ENCODE measurements at places on chromosomes 5 and 9.

DNA sequence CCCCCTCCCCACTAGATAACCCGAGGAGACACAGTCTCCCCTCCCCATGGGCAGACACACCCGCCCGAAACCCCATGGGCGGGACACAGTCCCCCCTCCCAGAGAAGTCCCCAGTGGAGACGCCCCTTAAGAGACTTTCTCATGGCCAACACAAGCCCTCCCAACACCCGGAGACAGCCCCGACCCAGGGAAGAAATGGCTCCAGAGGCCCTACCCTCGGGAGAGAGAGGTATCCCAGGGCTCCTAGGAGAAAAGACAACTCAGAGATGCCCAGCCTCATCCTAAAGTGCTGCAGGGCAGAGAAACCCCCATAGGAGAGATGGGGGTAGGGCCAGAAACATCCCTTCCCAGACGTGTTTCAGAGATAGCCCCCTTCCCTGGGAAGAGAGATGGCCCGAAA is 27.4 kb downstream of the PCDH1 start:
- no peak for DNase-seq

DNA sequence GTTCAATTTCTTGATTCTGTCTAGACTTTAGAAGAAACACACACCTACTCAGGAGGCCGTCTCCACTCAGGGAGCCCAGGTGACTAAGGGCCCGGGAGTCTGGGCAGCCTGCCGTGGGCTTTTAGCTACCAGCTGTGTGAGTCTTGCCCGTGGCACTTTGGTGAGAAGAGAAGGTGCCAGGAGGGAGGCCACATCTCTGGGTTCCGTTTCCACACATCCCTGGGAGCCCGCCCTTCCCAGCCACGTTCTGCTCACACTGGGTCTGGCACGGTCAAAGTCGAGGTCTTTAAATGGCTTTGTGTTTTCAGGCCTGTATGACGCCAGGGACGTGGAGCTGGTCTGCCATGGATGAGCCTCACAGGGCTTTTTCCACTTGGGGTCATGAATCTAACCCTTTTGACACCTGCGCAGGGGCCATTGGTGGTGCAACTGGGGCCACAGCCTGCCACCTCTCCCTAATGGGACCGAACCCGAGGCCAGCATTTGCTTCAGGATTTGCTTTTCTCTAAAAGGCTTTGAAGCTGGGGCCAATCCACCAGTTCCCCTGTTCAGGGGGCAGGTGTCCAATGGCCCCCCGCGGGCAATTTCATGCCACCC is 17.2 kb upstream of the FCN2 start:
- no peak for DNase-seq

DNA sequence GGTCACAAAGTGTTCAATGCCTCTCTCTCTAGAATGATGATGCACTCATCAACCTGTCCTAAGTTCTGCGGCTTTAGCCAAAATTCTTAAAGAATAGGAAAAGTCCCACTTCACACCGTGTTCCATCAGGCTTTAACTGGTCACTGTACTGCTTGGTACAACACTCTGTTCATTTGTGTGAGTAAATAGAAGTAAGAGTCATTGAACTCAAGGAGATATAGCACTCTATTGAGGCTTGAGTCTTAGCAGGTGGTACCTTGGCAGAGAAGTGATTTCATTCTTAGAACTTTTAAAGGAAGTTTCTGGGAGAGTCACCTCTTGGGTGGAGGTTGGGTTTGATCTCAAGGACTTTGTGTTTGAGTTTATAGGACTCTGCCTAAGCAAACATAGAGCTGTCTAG is 92.6 kb downstream of the TENT4A start:
- DNase-seq: no peak

DNA sequence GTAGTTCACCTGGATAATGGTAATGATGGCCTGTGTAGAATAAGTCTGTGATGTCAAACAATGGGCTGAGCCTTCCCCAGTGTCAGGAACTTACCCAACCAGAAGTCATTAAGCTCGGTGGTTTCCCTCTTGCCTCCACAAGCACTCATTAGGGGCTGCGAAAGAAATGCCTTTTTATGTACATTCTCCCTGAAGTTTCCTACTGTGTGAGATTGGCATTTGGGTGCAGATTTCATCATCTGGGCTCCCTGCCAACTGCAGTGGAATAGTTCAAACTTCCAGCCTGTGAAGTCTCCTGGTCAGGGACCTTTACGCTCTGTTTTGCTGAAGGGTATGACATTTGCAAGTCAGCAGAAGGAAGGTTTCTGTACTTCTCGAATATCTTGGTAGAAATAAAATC is 41.6 kb upstream of the TMEM215 start:
- DNase-seq: peak; percentile 73

DNA sequence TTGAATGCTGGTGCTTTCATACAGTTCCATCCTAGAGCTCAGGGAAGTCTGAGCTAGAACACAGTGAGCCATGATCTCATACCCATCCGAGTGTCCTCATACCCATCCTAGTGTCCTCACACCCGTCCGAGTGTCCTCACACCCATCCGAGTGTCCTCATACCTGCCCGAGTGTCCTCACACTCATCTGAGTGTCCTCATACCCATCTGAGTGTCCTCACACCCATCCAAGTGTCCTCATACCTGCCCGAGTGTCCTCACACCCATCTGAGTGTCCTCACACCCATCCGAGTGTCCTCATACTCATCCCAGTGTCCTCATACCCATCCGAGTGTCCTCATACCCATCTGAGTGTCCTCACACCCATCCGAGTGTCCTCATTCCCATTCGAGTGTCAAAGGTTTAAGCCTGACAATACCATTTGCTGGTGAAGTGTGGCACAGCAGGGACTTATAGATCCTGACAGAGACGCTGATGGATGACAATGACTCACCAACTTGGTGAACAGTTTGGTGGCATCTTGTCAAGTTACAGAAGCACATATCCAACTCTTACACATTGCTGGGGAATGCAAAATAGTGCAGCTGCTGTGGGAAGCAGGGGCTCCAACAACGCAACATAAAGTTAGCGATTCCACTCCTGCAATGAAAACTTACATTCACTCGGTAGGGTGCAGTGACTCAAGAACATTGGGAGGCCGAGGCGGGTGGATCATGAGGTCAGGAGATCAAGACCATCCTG is 77.0 kb upstream of the COL5A1 start:
- no peak for DNase-seq

DNA sequence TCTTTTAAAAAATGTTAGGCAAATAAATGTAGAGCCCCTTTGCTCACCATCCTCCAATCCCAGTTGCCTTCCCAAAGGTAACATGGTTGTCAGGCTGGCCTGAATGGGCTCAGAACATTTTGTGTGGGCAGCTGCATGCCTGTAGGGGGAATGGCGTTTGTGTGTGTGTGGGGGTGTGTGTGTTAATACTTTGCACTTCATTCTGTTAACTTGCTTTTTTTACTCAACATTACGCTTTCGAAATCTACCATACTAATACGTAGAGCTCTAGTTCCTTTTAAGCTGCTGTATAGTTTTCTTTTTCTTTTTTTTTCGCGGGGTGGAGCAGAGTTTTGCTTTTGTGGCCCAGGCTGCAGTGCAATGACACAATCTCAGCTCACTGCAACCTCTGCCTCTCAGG is 14.0 kb downstream of the MYOZ3 start:
- DNase-seq: no peak

- no peak for DNase-seq
Measured at GRCh38 chr5:41683181-41683580, 172.8 kb upstream of the PLCXD3 start.

DNA sequence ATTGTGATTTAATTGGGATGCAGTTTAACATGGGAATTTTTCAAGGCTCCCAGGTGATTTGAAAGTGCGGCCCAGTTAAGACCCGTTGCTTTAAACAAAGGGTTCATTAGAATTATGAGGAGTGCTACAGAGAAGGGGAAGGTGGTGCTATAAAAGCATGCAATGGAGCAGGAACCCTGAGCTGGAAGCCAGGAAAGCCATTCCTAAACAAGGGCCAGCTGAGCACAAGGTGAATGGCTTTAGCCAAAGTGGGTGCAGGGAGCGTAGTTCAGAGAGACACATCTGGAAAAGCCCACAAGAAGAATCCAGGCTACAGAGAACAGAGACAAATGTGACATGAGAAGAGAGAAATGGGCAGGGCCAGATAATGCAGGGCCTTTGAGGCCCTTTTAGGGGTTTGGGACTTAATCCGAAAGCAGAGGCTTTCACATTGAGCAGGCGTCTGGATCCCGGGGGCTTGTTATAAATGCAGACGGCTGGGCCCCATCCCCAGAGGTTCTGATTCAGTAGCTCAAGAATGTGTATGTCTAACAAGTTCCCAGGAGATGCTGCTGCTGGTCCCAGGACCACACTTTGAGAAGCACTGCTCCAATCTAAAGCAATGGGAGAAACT is 138.1 kb upstream of the WWC1 start:
- DNase-seq: no peak

GRCh38 chr9:74444369-74444768 is 52.8 kb upstream of the RORB start:
- peak; percentile 89 for DNase-seq

- DNase-seq: no peak
Measured at GRCh38 chr5:39941416-39941815, 516.6 kb upstream of the DAB2 start.

- peak; percentile 97 for DNase-seq
Measured at GRCh38 chr5:76999451-76999850, 30.8 kb upstream of the AGGF1 start.

DNA sequence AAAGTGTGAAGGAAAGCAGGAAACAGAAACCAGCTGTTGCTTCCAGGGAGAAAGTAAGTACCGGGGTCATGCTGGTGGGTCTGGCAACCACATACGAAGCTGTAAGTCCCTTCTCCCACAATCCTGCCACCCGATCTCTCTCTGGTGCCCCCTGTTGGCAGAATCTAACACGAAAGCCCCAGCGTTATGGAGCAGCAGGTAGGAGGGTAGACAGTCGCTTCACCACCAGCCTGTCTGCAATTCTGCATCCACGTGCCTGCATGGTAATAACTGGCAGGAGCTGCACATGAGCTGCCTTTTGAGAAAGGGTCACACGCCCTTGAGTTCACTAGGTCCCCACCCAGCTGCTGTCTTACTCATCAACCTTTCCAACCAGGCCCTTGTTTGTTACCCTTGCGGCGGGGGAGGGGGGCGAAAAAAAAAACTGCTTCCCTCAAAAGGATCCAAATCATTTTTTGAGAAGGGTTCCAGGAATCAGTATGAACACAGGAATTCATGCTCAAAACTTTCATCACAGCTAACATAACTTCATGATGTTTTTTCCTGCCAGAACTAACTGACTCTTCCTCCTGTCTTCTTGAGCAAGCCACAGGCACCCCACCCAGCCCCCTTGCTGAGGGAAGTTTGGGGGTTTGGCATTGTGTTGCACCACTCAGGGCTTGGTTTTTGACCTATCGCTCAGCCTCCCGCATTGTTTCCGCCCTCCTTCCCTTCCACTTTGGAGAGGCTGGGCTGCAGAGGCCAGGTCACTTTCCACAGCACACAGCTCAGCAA is 19.6 kb upstream of the TMEM252 start:
- DNase-seq: peak; percentile 71

DNA sequence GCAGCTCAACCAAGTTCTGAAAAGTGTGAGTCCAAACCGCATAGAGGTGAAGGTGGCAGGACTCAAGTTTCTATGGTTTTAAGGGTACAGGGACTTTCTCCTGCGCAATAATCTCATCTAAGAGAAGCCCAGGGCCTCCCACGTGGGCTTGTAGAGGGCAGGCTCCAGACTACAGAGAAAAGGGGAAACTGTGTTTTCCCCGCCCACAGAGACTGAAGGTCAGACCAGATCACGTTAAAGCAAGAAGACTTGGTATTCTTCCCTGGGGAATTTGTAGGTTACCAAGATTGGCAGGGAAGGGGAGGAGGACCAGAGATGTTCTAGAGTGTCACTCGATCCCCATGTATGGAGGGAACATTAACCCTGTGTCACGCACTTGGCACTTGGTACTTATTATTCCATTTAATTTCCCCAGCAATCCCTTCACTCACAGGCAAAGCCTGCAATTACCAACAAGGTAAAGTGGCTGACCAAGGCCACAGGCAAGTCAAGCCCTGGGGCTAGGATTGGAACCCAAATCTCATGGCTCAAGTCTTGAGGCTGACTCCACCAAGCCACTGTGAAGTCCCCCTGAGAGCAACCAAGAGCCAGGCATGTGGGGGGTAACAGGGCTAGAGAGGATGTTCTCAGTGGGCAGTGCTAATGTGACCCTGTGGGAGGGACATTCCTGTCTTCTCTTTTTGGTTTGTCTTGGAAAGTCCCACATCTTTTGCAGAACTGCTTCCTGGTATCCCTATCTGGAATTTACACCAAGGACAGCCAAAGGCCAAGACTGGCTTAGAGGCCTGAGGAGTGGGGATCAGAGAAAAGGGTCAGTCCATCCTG is 18.3 kb upstream of the NEK6 start:
- no peak for DNase-seq

DNA sequence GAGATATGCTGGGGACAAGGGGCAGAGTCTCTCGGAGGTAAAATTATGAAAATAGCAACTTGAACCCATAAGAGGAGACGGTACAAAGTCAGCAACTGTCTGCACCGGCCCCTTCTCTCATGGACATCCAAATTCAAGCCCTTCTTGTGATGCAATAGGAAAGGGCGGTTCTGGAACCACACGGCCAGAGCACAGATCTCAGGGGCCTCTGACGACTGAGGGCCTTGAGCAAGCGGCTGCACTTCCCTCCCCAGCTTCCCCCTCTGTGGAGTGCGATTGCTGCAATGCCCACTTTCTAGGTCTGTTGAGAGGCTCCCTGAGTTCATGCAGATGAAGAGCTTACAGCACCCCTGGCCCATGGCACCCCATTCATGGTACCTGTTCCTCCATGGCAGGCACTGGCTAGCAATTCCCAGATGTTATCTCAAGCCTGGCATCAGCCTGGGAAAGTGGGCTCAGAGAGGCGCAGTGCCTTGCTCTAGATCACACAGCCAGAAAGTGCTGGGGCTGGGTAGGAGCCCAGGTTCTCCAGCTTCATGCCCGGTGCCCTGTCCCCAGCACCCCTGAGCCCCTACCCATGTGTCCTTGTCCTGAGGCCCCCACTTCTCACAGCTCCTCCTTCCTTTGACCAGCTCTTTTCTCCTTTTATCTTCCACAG is 17.7 kb upstream of the CPLX2 start:
- DNase-seq: no peak

- DNase-seq: no peak
Measured at GRCh38 chr9:77424993-77425392, 223.1 kb downstream of the GNA14 start.

Data from NCI-H226 (cell line).